ENCODE measurements at places on chromosomes 7 and 10.

- no peak for DNase-seq
Measured at GRCh38 chr10:133258066-133258817, 18.4 kb downstream of the ADAM8 start.

- no peak for DNase-seq
Measured at GRCh38 chr7:22435720-22436119, 64.3 kb downstream of the STEAP1B start.

GRCh38 chr10:114376523-114376922 is 27.8 kb downstream of the AFAP1L2 start:
- no peak for DNase-seq

GRCh38 chr7:112262855-112263487 is 56.5 kb downstream of the ZNF277 start:
- DNase-seq, result no peak

DNA sequence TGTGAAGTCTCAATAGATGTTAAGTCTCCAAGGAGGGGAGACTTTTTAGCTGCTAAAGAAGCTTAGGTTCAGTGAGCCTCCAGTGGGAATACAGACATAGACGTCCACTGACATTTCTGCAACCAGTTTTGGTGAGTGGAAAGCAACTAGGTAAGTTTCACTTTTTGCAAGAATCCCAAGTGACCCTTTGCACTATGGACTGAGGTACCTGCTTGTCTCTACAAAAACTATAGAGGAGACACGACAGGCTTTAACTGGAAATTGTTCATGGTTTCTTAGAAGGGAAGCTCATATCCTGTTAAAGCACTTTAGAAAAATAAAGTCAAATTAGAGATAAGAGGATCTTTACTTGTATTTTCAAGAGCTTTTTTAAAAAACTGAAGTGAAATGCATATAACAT is 38.6 kb downstream of the GBF1 start:
- DNase-seq, result no peak

- DNase-seq, result no peak
Measured at GRCh38 chr10:92208157-92208720, 82.6 kb downstream of the CPEB3 start.

GRCh38 chr7:20542594-20542993 is 72.9 kb upstream of the ABCB5 start:
- no peak for DNase-seq

- no peak for DNase-seq
Measured at GRCh38 chr7:40348126-40348728, 213.4 kb downstream of the SUGCT start.

DNA sequence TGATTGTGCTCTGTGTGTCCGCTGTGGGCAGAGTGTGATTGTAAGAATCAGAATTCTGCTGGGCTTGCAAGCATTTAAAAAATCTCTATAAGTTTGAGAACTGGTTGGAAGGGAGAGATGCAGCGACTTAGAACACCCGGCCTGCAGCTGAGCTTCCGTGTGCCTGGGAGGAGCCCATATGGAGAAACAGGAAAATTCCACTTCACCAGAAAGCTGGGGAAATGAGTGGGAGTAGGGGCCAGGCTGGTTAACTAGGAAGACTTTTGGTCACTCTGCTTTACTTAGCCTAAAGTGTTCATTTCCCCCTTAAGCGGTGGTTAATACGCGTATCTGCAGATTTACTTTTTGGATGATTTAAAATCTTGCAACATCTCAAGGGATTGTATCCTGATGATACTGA is 72.2 kb downstream of the TCF7L2 start:
- DNase-seq, result no peak

DNA sequence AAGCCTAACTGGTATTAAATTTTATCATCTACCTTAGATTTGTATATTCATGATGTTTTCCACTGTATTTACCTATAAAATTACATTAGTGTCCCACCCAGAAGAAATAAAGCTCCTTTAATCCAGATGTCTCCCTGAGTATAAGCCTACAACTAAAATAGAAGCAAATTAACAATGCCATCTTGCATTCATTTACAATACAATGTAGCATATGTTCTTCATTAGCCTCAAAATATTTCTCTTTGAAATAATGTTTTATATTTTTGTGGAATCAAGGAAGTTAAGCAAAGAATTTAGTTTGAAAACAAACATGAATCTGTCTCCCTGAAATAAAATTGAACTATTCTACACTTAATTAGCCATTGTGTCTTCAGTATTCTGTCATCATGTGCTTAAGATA is 112.3 kb downstream of the CACNA2D1 start:
- DNase-seq, result no peak

DNA sequence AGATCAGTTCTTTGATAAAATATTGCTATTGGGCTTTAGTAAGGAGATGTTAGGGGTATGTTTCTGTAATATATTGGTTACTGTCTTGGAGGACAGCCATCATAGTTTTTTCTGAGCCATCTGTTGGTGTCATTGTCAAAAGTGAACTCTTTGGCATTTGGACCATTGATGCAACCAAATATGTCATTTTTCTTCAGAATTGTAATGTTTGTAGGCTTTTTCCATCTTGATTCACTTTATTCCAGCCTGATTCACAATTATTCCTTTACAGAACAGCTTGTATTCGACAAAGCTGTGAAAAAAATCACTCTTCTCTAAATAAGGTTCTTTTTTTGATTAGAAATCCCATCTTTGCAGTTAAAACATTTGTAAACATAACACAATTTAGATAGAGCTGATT is 37.4 kb downstream of the SMNDC1 start:
- no peak for DNase-seq

DNA sequence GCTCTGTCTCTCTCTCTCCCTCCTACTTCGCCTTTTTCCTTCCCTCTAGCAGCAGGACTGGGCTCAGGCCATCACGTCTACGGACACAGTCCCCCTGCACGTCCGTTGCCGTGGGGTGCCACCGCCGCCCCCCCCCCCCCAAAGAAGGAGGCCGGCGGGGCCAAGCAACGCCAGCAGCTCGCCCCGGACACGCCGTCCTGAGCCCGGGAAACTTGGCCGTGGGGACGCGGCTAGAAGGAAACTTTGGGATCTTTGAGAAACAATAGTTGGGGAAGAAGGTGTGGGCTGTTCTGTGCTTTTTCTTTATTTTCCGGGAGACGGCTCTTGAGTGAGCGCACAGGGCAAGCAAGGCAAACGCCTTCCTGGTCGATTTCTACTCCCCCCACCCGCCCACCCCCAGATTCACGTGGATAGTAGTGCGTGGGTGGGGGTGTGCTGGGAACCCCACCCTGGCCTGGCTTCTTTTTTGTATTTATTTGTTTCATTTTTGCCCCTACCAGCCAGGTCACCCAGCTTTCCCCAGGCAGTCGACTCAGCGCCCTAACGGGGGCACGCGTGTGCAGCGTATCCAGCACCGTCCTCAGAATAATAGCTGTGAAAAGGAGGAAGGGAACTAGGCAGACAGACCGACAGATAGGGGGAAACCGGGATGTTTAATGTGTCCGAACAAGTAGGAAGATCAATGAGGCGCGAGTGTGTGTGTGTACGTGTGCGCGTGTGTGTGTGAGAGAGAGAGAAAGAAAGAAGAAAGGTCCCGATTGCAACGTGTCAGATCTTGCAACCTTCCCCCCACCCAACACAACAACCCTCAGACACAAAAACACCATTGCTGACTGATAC is 1.4 kb downstream of the MXI1 start:
- no peak for DNase-seq

DNA sequence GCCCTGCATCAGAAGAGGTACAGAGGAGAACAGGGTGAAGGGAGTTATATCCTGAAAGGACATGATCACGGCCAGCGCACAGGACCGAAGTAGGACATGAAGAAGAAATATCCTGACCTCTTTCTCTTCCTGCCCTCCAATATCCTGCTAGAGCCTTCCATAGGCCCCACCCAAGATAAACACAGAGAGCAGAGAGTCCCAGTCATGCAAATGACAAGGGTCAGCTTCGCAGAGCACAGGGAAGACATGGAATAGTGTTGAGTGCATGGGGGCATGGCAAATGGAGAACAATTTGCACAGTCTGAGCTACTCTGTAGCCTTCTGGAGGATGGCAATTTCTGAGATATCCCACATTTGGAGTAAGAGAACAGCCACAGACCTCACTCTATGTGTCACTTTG is 371.4 kb downstream of the GRM8 start:
- no peak for DNase-seq

GRCh38 chr10:1561731-1562337 is 175.5 kb downstream of the ADARB2 start:
- DNase-seq, result no peak

- no peak for DNase-seq
Measured at GRCh38 chr7:18778594-18778993, 283.0 kb downstream of the HDAC9 start.

- DNase-seq, result no peak
Measured at GRCh38 chr7:27917774-27918314, 177.9 kb downstream of the TAX1BP1 start.

DNA sequence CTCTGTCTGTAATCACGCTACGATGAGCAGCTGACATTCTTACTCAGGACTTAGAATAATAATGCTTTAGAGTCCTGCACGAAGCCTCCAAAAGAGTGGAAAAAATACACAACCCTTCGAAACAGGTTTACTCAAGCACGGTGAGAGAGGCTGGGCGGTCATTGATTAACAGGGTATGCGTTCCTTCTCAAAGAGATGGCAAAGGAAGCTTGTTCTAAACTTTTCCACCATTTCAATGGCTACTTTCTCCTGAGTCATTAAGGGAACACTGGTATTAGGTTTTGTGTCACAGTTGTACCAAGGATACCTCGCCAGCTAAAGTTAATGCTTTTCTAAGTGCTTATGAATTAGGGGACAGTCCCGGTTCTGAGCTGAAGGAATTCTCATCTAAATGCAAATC is 141.9 kb upstream of the RHEB start:
- DNase-seq, result no peak

DNA sequence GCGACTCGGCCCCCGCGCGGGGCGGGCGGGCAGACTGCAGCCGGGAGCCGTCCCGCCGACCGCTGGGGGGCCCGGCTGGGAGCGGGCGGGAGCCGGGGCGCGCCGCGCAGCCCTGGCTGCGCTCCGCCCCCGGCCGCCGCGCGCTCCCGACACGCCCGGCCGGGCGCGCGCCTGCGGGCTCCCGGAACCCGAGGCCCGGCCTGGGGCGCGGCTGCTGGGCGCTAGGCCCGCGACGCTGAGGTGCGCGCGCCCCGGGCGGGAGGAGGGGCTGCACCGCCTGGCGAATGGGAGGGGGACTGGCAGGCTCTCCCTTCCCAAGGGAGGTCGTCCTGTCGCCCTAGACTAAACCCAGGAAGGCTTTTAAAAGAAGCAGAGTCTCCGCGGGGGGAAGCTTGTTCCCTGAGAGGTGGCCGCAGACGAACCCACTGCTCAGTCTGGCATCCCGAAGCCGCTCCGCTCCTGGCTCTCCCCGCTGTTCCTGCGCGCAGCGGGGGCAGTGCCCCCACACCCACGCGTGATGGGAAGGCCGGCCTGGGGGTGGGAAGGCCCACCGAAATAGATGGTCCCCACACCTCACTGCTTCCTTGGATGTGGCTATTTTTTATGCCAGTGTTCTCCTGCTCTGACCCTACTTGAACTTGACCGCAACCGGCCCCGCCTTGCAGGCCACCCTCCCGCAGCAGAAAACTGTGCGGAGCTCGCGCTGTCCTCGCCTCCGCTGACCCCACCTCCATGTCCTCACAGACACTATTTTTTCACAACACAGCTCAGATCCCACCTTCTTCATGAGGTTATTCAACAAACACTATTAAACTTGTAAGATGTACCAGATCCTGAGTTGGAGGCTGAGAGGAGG is at the start of gene VOPP1:
TSS of gene VOPP1 (minus strand) at position 125 of the 856 bp plus-strand sequence. CDS start 178 bp downstream, outside the sequence.
- peak; percentile 67 for DNase-seq

GRCh38 chr10:36030516-36030915 is 388.4 kb upstream of the FZD8 start:
- DNase-seq, result no peak

- no peak for DNase-seq
Measured at GRCh38 chr10:112593023-112593422, 146.0 kb downstream of the VTI1A start.

DNA sequence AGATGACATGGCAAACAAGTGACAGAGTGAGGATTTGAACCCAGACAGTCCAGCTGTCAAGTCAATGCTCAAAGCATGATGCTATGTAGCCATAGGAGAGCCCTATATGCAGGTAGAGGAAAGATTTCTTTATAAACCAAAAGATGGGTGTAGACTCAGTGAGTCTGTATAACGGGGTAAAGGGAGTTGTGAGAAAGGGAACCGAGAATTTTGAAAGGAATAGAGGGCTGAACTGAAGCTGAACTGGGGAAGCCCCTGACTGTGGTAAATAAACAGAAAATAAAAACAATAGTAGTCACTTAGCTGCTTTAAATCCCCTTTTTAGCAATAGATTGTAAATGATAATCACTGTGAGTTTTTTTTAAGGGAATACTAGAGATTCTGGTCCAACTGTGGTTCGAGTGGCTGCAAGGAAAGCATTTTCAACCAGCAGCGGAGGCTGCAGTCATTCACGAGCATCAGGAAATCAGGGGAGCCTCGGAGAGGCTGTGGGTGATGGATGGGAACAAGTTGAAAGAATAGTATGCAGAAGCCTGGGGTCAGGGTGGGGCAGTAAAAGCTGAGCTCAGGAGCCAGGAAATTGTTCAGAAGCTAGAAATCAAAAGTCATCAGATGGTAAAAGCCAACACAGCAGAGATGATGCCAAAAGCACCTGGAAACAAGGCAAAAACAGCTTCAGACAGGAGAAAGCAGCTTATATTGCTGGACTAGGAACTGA is 393.5 kb downstream of the GFRA1 start:
- no peak for DNase-seq

- DNase-seq, result no peak
Measured at GRCh38 chr10:26048756-26049155, 114.7 kb downstream of the MYO3A start.

- no peak for DNase-seq
Measured at GRCh38 chr7:92534572-92534971, 6.0 kb downstream of the RBM48 start.

- no peak for DNase-seq
Measured at GRCh38 chr10:32963096-32963495, 5.1 kb upstream of the ITGB1 start.

GRCh38 chr7:105228555-105228954 is 160.2 kb downstream of the SRPK2 start:
- peak; percentile 80 for DNase-seq

All from ELF-1 (cell line).